Stimulated activated CD8-positive, alpha-beta memory T cell treated with anti-CD3 and anti-CD28 coated beads, Interleukin-12 subunit alpha, Interleukin-12 subunit beta, amount 100 ng/mL, for 1 hour (primary cell): ENCODE measurements at places on chromosomes 4 and X.
A peak's percentile ranks its signal among the peaks of the same experiment; 100 is the strongest.

GRCh38 chr4:795726-796119, 30.2 kb downstream of the CPLX1 start:
- DNase-seq, result no peak

GRCh38 chr4:104129243-104129642, 365.5 kb downstream of the CXXC4 start:
- no peak for DNase-seq

DNA sequence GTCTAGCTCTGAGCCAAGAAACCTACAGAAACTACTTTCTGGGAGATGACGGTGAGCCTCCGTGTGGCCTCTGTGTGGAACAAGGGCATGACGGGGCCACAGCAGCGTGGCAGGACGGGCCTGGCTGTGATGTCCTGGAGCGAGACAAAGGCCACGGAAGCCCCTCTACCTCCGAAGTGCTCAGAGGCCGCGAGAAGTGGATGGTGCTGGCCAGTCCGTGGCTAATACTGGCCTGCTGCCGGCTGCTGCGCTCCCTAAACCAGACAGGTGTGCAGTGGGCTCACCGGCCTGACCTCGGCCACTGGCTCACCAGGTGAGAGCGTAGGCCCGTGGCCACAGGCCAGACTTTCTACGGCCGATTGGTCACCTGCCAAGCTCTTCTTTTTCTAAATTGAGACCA, 24.6 kb downstream of the PIGG start:
- DNase-seq, result no peak

- no peak for DNase-seq
Observed at GRCh38 chr4:67556436-67556835, 2.1 kb upstream of the STAP1 start.

- no peak for DNase-seq
Observed at GRCh38 chr4:169348541-169348940, 77.8 kb upstream of the SH3RF1 start.

- DNase-seq, result no peak
Observed at GRCh38 chr4:6633091-6633906, 7.2 kb upstream of the MRFAP1 start.

DNA sequence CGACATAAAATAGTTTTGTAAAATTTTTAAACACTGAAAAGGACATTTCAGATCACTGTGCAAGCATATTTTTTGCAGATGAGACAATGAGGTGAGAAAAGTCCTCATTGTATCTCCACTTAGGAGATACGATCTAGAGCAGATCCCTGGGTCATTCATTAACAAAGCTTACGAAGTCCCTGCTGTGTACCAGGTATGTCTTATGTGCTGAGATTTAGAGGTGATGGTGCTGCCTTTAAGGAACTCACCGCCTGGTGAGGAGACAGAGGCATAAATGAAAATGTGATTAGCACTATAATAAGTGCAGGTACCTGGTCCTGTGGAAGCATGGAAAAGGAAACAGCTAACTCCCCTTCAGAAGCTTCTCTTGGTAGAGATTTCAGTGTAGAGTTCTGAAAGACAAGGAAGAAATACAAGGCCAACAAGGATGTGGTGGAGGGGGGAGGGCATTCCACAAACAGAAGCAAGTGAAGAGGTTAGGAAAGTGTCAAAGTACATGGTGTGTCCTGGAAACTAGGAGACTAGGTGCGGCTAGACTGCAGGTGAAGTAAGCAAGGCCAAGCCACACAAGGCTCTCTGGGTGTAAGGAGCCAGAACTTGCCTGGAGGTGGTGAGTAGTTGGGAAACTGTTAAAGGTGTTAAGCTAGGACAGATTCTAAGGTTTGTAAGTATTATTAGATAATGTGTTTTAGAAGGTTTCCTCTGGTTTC, 1.5 kb upstream of the NDNF start:
- no peak for DNase-seq

DNA sequence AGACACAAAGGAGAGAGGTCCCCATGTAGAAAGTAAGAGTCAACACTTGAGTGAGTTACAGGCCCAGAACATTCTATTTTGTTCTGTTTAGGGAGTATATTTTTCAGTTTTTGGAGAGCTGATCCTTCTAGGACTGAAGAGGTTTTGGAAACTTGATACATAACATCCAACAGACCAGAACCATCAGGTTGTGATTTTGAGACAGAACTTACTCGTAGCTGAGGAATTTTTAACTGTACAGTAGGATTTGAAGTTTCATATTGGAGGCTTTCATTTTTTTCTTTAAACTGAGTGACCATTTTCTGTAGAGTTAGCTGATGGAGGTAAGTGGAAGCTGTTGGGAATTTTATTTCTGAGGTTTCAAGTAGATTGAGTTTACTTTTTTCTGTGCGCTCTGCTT, 73.3 kb downstream of the NCAPG start:
- DNase-seq, result no peak

- no peak for DNase-seq
Observed at GRCh38 chr4:4857001-4857808, 2.3 kb upstream of the MSX1 start.

DNA sequence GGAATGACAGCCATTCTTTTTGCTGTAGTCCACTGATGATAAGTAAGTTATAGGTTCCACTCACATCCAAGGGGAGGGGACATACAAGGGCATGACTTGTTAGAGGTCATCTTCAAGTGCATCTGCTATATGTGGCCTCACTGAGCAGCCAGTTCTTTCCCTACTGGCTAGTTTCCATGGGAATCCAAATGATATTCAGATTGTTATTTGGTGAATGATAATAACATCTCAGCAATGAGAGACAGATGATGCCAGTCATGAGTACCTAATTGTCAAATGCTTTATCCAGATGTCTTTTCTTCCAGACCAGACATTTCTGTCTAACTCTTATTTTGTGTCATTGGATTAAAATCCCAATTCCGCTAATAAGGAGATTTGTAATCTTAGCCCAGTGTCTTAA, 460.4 kb upstream of the BOD1L1 start:
- no peak for DNase-seq

- no peak for DNase-seq
Observed at GRCh38 chrX:48815266-48815665, 11.0 kb upstream of the ERAS start.

- DNase-seq, result no peak
Observed at GRCh38 chrX:112643721-112644120, 36.0 kb downstream of the LHFPL1 start.

GRCh38 chr4:121150486-121150885, 13.6 kb downstream of the TNIP3 start:
- DNase-seq, result no peak

DNA sequence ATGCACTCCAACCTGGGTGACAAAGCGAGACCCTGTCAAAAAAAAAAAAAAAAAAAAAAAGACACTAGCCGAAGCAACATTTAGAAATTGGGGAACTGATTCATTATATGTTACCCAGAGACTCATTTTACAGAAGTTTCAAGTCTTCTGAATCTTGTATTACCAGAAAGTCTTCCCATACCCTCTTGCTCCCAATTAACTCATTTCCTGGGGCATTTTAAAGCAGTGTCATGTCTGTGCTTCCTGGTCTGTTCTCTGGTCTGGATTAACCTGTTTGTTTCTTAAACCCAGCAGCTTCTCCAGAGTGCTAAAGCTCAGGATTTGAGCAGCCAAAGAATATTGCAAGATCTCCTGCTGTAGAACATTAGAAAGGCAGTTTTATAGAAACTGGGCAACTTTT, 43.7 kb downstream of the FRMPD3 start:
- DNase-seq, result no peak

- DNase-seq, result no peak
Observed at GRCh38 chr4:76059750-76060149, 14.8 kb upstream of the ART3 start.

GRCh38 chr4:26858947-26859401, 1.7 kb upstream of the STIM2 start:
- DNase-seq, result no peak

DNA sequence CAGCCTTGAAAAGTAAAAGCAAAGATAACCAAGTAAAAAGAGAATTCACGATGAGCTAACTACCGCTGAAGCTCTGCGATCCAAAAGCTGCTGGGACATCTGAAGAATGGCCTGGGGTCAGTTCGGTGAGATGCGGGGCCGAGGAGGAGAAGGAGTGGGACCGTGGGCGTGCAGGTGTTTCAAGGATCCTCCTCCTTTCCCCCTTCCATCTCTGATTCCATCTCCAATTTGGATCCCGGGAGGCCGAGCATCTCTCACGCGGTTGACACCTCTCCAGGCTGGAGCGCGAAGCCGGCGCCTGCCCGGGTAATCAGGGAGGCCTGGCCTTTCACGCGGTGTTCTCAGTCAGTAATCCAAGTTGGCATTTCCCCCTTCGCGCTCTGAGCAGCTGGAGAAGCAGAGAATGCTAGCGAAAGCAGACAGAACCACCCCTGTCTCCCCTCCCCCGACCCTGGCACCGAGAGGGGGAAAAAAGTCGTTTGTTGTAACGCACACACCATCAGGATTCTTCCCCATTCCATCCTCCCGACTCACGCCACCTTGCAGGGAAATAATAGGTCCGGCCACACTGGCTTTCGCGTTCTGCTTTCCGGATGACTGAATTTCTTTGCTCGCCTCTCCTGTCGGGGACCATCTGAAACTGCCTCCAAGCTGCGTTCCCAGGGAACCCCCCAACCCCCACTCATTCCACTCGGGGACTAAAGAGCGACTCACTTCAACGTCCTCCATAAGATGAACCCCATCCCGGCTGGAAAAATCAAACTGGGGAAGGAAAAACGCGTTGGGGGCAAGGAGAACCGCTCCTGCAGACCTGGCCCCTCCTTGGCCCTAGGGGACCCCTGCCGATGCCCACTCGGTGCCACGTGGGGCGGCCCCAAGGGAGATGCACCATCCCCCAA, 6.5 kb downstream of the NEUROG2 start:
- no peak for DNase-seq

DNA sequence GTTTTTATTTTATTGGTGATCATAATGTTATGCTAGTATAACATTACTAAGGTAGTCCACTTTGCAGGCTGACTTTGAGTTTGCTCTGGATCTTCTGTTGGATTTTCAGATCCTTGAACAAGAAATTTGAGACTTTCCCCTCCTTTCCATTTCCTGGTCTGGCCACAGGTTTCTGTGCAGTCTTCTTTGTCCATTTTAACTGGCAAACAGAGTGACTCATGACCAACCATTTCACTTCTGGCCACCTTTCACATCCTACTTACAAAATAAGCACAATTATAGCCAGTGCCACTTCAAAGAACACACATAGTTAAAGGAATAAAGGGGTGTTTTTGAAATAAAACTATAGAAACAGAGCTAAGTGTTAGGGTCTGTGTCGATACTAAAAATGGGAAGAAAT, 8.4 kb downstream of the ANK2 start:
- no peak for DNase-seq

DNA sequence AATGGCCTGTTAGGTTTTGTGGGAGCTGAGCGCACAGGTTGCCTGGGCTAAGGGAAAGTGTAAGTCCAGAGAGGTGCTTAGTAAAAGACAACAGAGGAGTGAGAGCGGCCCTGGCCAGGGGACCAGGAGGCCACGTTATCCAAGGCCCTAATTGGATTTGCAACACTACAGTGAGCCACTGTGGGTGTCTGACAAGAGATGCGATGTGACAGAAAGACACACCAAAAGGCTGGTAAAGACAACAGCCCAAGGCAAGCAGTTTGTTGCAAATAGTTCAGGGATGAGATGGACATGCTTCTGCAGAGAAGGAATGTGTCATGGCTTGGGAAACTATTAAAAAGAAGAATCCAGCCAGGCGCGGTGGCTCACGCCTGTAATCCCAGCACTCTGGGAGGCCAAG, 162.7 kb upstream of the KIT start:
- DNase-seq, result no peak

GRCh38 chrX:133190877-133191738, 27.0 kb downstream of the TFDP3 start:
- no peak for DNase-seq

GRCh38 chr4:24419181-24420034, 164.9 kb downstream of the DHX15 start:
- peak; percentile 39 for DNase-seq

DNA sequence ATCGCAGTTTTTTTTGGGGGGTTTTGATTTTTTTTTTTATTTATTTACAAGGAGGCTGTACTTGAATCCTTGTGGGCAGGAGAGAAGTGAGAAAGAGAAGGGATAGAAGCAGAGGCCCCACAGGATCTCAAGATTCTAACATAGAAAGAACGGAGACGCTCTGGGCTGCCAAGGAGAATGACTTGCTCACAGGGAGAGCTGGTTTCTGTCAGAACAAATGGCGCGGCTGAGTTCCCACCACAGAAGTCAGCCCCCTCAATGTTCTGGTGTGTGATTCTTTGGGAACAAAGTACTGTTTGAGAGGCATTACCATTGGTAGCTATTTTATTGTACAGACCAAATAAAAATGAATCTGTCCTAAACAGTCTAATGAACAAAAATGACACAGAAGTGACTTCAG, 80.6 kb downstream of the ATXN3L start:
- no peak for DNase-seq

DNA sequence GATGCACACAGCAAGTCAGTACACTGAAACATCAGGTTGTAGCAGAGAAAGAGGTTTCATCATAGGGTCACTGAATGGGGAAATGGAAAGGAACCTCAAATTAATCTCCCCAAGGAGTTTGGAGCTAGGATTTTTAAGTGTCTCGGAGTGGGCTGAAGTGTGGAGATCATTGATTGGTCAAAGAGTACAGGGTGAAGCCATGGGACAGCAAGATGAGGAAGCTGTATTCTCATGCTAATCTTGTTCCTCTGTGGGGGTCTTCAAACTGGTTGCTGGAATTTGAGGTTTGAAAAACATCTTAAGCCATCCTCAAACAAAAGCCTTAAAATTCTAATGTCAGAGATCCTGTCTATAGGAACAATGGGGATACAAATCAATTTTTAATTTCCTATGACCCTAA, 78.8 kb upstream of the TEX13A start:
- DNase-seq, result no peak

- DNase-seq, result no peak
Observed at GRCh38 chr4:124504431-124504830, 208.1 kb downstream of the ANKRD50 start.

DNA sequence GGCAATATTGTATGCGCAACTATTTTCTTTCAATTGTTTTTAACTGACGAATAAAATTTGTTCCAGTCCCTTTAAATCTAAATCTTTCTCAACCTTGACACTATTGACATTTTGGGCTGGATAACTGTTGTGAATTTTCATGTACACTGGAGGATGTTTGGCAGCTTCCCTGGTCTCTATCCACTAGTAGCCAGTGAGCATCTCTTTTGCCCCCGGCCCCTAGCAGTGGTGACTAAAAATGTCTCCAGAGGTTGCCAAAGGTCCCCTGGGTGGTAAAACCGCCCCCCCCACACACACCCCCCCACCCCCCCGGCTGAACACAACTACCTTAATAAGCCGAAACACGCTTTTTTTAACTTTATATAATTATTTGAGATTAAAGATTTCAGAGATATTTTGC, 514 bp downstream of the FANCB start:
- no peak for DNase-seq

DNA sequence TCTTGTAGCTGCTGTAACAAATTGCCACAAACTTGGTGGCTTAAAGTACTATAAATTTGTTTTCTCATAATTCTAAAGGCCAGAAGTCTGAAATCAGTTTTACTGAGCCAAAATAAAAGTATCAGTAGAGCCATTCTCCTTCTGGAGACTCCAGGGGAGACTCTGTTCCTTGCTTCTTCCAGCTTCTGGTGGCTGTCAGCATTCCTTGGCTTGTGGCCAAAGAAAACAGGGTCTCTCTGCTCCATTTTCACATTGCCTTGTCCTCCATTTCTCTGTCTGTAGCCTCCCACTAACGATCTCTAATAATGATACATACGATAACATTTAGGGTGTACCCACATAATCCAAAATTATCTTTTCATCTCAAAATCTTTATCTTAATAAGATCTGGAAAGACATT, 200.4 kb downstream of the MAB21L2 start:
- DNase-seq, result no peak
